ENCODE measurements at places on chromosomes 13 and 19.

DNA sequence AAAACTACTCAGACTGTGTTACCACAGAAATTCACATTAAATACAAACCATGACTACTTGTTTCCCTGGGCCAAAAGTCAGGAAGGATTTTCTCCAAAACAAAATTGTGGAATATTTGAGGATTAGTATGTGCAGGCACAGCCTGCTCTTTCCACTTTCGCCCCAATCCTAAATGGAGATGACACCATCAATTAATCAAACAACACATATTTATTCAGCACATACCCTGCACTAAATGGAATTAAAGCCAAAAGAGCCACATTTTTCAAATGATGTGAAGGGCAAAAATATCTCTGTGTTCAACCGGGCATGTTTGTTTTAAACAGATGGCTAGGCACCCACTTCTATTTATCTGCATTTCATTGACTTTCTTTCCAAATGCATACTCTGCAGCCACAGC lies 523.1 kb downstream of the DCT start:
- DNase-seq: peak; percentile 26

DNA sequence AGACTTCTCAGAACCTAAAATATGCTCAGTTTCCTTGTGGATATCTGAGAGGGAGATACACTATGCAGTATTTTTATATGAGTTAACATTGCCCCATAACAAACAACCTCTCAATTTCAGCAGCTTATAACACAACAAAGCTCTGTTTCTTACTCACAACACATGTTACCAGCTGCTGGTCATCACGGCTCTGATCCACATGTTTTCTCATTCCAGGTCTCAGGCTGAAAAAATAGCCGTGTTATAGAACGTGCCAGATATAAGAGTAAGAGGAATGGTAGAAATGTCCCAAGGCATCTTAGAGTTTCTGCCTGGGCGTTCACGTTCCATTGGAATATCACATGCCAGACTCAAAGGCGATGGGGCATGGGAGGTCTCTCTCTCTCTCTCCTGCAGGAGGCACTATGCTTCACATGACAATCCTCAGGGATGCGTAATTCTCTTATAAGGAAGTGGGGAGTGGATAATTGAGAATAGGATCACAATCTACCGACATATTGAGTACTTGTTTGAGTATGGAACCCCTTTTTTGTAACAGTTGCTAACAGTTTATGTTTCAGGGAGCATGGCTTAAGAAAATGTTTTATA lies 246.6 kb downstream of the NHLRC3 start:
- DNase-seq: no peak

- no peak for DNase-seq
Observed at GRCh38 chr13:41492432-41493260, 35.3 kb downstream of the RGCC start.

- no peak for DNase-seq
Observed at GRCh38 chr13:30156270-30156669, 151.1 kb downstream of the KATNAL1 start.

DNA sequence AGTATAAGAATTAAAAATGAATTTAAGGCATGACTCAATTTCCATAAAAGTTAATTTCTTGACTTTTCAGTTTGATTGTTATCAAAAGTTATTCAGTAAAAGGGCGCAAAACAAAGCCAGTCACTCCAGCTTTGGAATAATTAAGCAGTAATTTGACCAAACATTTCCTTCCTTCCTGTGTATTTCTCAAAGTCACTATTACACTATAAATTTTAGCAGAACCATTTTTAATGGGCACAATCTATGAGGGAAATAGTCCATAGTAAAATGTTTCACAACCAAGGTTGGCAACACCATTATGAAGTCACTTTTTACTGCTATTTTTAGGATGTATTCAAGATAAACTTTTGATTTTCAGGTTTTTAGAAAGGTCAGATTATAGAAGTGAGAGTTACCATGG lies 91.0 kb downstream of the DACH1 start:
- no peak for DNase-seq

- DNase-seq: no peak
Observed at GRCh38 chr13:48220592-48220980, 12.4 kb upstream of the ITM2B start.

GRCh38 chr13:109628251-109628699 lies 158.1 kb downstream of the IRS2 start:
- peak; percentile 83 for DNase-seq

- DNase-seq: no peak
Observed at GRCh38 chr13:48318821-48319511, 15.4 kb downstream of the RB1 start.

DNA sequence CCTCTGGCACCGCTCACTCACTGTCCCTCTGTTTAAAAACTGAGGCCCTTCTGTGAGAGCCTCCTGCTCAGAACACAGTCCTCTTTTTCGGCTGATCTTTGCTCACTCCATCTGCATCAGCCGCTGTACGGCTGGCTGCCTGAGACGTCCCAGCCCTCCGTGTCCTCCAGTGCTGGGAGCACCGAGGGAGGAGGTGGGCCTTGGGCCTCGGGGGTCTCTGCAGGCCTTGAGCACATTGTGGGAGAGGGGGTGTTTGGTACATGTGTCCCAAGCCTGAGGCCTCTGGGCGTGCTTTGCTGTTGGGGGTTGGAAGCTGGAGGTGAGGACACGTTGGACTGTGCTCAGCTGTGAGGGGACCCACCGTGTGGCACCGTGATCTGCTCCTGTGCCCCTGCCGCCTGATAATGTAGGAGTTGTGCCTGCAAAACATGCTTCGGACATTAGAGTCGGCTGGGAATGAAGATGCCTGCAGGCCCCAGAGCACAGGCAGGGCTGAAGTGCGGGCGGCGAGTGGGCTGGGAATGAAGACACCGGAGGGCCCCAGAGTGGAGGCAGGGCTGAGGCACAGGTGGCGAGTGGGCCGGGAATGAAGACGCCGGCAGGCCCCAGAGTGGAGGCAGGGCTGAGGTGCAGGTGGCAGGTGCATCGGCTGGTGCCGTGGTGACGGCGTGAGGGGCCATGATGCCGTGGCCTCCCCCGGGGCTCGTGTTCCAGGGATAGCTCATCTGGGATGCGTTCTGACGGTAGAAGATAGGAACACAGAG lies 30.6 kb downstream of the MCF2L start:
- no peak for DNase-seq

DNA sequence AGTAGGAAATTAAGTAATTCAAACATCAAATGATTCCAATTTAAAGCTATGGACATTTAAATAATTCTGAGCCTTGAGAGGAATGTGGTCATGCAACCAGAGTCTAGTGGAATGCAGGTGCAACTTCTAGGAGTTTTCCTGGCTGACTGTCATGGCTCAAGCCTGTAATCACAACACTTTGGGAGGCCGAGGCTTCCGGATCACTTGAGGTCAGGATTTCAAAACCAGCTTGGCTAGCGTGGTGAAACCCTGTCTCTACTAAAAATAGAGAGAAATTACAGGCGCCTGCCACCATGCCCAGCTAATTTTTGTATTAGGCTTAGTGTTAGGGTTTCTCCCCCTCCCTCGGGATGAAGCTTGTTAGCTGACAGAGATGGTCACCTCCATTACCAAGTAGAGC lies 6.4 kb downstream of the ZNF808 start:
- no peak for DNase-seq

GRCh38 chr13:27667946-27668345 lies 46.3 kb downstream of the POLR1D start:
- DNase-seq: no peak

- peak; percentile 4 for DNase-seq
Observed at GRCh38 chr19:51259348-51260245, 8.7 kb downstream of the SIGLECL1 start.

DNA sequence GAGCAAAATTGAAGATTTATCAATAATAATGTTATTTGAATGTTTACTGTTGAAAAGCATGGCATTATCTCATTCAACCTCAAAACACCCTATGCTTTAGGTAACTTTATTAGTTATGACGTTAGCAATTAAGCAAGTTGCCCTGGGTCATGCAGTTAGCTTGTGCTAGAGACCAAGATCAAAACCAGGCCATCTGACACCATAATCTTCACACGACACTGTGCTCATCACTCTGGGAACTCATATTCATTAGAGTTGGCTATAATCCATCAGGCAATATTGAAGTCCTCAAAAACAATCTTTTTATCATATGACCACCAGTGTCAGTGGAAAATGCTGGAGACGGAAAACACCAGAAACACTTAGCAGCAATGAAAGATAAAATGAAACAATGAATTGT lies 253.5 kb downstream of the PCDH20 start:
- no peak for DNase-seq

- DNase-seq: no peak
Observed at GRCh38 chr19:33580645-33581037, 41.1 kb upstream of the CHST8 start.

- DNase-seq: no peak
Observed at GRCh38 chr19:29212356-29212647, 649 bp downstream of the UQCRFS1 start.

DNA sequence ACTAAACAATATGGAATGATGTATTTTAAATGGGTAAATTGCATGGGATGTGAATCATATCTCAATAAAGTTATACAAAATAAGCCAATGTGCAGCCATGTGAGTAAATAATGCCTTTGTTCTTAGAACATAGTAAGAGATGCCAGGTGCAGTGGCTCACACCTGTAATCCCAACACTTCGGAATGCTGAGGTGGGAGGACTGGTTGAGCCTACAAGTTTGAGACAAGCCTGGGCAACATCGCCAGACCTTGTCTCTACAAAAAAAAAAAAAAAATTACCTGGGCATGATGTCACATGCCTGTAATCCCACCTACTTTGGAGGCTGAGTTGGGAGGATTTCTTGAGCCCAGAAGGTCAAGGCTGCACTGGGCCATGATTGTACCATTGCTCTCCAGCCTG lies 230.7 kb downstream of the RFC3 start:
- no peak for DNase-seq

GRCh38 chr19:883661-884211 lies 9.3 kb downstream of the MED16 start:
- no peak for DNase-seq

DNA sequence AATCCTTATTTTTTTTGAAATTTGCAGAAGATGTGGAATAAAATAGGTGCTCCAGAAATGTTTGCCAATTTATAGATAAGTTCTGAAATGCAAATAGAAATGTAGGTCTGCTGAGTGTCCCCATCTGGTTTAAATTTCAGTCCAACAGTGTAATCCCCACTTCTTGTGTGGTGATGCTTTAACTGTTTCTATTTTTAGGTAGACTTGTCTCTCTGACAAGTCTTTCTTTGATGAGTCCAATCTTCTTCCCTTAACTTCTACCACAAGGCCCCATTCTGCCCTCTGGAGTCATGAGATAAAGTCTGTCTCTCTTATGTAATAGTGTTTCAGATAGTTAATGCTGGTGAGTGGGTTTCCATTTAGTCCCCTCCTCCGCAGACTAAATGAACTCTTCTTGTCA lies 390.4 kb downstream of the RFC3 start:
- peak; percentile 87 for DNase-seq

- DNase-seq: peak; percentile 68
Observed at GRCh38 chr13:41985788-41986508, 25.0 kb upstream of the VWA8 start.

DNA sequence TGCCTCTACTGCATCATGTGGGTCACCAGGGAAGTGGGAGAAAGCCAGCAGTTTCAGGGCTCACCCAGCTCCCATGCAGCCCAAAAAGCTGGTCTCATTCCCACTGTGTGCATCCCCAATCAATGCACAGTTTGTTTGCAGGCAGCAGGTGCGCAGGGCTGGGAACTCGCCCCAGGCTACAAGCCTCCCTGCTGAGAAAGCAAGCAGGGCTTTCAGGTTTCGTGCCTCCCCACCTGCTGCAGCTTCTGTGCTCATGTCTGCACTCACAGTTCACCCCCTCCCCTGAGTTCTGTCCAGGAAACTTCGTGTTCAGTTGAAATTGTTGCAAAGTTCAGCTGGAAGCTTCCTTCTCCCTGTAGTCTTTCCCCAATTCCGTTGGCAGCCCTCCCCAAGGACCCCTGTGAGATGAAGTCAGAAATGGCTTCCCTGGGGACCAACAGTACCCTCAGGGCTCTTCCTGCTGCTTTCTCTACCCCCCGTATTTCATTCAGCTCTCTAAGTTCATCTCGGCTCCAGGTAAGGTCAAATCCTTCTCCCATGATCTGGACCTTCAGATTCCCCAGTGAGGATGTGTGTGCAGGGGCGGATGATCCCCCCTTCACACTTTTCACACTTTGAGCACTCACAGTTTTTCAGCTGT lies 10.3 kb upstream of the KLK3 start:
- DNase-seq: no peak

GRCh38 chr19:3033595-3034405 lies 4.7 kb upstream of the TLE2 start:
- DNase-seq: no peak

DNA sequence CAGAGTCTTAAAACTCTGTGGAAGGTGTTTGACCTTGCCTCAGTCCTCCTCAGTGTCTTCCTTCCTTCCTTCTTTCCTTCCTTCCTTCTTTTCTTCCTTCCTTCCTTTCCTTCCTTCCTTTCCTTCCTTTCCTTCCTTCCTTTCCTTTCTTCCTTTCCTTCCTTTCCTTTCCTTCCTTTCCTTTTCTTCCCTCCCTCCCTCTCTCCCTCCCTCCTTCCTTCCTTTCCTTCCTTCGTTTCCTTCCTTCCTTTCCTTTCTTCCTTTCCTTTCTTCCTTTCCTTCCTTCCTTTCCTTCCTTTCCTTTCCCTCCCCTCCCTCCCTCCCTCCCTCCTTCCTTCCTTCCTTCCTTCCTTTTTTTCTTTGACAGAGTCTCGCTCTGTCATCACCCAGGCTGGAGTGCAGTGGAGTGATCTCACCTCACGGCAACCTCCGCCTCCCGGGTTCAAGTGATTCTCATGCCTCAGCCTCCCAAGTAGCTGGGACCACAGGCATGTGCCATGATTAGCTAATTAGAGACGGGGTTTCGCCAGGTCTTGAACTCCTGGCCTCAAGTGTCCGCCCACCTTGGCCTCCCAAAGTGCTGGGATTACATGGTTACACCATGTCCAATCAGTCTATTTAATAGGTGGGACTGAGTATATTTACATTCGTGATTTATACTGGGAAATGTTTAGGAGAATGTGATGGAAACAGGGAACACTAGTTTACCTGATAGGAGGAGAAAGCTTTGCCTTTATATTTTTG lies 16.3 kb downstream of the ZNF507 start:
- no peak for DNase-seq

GRCh38 chr13:113584870-113585671 lies 518 bp downstream of the TFDP1 start:
- DNase-seq: no peak

All from fibroblast of skin of right quadriceps (primary cell).